Central memory CD8-positive, alpha-beta T cell (primary cell): ENCODE measurements at places on chromosomes 13 and 19.

GRCh38 chr13:94303644-94304174 lies 175.8 kb downstream of the DCT start:
- H3K4me3 ChIP-seq = no peak overlapping the region
- DNase-seq = no peak
- no peak overlapping the region for H3K27ac ChIP-seq
- H3K27me3 ChIP-seq = no peaks in the 10 kb centered on the region

DNA sequence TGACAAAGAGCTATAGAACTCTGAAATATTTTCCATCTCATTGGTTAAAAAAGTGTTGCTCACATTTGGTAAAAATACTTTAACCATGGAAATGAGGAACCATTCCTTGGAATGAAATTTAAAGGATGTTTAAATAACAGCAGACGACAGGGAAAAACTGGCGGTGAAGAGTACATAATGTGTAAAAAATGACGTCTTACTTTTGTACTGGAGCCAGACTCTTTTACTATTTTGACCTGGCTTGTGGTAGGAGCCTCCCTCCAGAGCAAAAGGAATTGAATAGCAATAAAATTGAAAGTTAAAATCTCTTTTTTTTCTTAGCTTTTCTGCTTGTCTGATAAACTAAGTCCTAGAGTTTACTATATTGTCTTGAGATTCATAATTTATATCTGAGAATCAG lies 426.2 kb upstream of the KLHL1 start:
- H3K27ac ChIP-seq = no peak overlapping the region
- peaks cover under 1% of the 10 kb centered on the region for H3K36me3 ChIP-seq
- H3K4me1 ChIP-seq = no peaks in the 10 kb centered on the region

- H3K36me3 ChIP-seq = no peaks in the 10 kb centered on the region
- no peaks in the 10 kb centered on the region for H3K4me1 ChIP-seq
- no peak overlapping the region for H3K4me3 ChIP-seq
- no peaks in the 10 kb centered on the region for H3K27me3 ChIP-seq
- no peak overlapping the region for H3K27ac ChIP-seq
- no peak for DNase-seq
Observed at GRCh38 chr13:53474878-53475277, 446.3 kb downstream of the OLFM4 start.

- no peaks in the 10 kb centered on the region for H3K4me1 ChIP-seq
- DNase-seq = no peak
- H3K27me3 ChIP-seq = no peaks in the 10 kb centered on the region
- H3K4me3 ChIP-seq = no peak overlapping the region
Observed at GRCh38 chr13:42486711-42487198, 87.2 kb upstream of the TNFSF11 start.

DNA sequence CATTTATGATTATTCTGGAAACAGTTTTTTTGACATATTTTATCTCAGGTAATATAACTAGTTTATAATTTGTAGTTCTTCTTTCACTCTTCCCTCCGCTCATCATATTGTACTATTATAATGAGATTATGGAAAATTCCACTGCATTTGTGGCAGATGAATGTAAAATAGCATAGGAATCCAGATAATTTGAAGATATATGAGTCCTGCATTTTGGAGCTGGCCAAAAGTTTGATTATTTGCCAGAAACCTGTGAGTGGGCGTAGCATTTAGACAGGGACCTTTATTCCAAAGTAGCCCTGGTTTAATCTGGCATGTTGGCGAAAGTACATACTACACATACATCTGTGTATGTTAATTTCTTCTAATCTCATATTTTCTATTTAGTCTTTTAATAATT lies 65.2 kb downstream of the FNDC3A start:
- H3K27ac ChIP-seq = no peak overlapping the region
- no peak for DNase-seq
- no peak overlapping the region for H3K4me3 ChIP-seq

DNA sequence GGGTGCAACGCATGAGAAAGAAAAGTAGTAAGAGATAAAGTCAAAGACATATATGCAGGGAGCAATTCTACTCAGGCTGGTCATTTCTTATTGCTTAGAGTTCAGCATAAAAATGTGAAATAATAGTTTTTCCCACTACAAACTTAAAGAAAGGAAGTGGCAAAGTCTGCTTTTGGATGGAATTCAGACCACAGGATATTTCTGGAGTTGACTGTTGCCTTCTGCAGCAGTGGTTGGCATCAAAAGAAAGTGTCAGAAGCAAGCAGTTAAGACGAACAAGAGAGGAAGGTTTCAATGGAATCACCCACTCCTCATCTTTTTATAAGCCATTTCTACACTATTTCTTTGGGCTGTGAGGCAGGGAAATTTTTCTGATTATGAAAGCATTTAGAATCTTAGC lies 36.2 kb upstream of the TRPC4 start:
- H3K36me3 ChIP-seq = no peaks in the 10 kb centered on the region
- H3K27me3 ChIP-seq = no peaks in the 10 kb centered on the region
- H3K27ac ChIP-seq = no peak overlapping the region
- no peak for DNase-seq

DNA sequence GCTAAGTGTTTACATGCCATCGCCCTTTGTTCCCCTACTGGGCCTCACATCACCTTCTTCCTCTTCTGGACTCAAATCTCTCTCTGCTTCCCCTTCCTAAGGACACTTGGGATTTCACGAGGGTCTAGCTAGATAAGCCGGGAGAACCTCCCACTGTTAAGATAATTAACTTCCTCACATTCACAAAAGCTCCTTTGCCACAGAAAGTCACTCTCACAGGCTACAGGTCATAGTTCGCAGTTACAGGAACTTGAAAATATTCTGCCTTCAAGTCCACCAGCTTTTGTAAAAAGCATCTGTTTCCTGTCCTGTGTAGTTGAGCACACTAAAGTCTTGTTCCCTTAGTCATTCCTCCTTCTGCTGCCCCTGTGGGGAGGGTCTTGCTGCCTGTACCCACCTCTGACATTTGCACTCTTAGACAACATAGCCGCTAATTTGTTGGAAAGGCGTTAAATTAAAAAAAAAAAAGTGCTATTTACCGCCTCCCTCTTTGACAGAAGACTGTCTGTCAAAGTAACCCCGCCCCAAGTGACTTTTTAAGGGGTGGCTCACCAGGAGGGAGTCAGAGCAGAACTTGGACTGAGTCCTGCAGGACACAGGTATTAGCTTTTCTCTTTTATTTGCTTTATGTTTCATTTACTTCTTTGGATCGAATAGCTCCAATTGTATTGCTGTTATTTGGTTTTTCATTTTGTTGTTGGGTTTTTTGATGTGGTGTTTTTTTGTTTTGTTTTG lies 26.8 kb upstream of the CEACAM21 start:
- H3K4me3 ChIP-seq = peak overlapping the region; percentile 98
- H3K27me3 ChIP-seq = no peaks in the 10 kb centered on the region
- H3K36me3 ChIP-seq = peaks cover 43% of the 10 kb centered on the region
- DNase-seq = no peak
- peaks cover 64% of the 10 kb centered on the region for H3K4me1 ChIP-seq
- H3K27ac ChIP-seq = peak overlapping the region; percentile 96

DNA sequence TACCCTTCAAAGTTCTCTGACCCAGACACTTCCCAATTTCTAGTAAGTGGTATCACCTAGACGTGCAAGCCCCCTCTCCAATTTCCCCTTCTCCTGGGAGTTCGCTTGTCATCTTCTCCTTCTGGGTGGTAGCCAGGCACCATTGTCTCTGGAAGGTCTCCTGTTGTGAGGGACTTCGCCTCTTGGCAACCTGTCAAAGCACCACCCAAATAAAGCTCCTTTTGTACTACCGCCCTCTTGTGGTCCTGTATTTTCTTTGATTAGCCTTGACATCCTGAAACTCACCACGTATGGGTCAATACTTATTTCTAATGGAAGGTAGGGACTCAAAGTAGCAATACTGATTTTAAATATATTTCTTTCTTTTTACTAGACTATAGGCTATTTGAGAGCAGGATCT lies 8.2 kb downstream of the GPC5 start:
- DNase-seq = no peak
- peaks cover 25% of the 10 kb centered on the region for H3K27me3 ChIP-seq

DNA sequence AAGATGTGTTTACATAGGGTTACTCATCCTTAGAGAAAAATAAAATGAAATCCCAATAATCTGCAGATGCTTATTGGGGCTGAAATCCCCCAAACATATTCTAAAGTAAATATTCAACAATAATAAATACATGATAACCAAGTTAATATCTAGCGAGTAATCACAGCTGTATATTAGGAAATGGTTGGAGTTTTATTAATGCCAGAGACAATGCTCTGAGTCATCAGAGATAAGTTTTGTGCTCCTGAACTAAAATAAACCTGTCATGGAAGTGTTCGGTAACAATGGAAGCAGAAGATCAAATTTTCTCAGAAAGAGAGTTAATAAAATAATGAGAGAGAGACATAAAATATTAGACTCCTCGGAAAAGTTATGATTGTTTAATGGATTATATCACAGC lies 31.4 kb downstream of the FLT1 start:
- H3K4me1 ChIP-seq = no peaks in the 10 kb centered on the region
- peaks cover 50% of the 10 kb centered on the region for H3K27me3 ChIP-seq
- DNase-seq = no peak
- H3K27ac ChIP-seq = no peak overlapping the region

- H3K27me3 ChIP-seq = peaks cover 8% of the 10 kb centered on the region
- DNase-seq = no peak
- peaks cover 5% of the 10 kb centered on the region for H3K36me3 ChIP-seq
- H3K4me3 ChIP-seq = no peak overlapping the region
- H3K27ac ChIP-seq = no peak overlapping the region
Observed at GRCh38 chr13:94329277-94329676, 150.2 kb downstream of the DCT start.

DNA sequence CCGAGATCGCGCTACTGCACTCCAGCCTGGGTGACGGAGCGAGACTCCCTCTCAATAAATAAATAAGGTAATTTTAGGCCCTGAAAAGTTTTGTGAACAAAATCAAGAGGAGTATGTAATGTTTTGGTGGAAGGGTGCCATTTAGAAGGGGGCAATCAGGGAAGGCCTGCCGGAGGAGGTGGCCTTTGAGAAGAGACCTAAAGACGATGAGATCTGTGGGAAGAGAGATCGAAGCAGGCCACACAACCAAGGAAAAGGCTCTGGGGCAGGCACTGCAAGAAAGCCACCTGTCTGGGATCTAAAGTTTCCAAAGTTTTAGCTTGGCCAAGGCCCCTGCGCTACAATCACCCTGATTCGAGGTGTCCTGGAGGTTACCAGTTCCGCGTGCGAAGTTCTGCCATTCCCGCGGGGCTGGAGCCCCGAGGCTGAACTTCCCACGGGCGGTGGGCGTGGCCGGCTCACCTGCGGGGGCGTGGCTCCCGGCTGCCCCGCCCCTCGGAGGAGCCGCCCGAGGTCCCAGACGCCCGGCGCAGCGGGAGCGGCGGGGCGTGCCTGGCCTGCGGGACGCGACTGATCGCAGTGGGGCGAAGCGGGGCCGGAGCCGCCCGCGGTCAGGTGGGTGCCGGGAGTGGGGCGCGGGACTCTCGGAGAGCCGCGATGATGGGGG lies at the start of gene KLC3:
Gene KLC3, plus strand, starts transcription at position 519 of the 667 bp plus-strand sequence. CDS start 4,792 bp downstream, outside the sequence.
- peaks cover 3% of the 10 kb centered on the region for H3K36me3 ChIP-seq
- H3K27me3 ChIP-seq = peaks cover 7% of the 10 kb centered on the region
- peaks cover 6% of the 10 kb centered on the region for H3K4me1 ChIP-seq
- peak within 1 kb of the TSS; percentile 64 for H3K4me3 ChIP-seq

DNA sequence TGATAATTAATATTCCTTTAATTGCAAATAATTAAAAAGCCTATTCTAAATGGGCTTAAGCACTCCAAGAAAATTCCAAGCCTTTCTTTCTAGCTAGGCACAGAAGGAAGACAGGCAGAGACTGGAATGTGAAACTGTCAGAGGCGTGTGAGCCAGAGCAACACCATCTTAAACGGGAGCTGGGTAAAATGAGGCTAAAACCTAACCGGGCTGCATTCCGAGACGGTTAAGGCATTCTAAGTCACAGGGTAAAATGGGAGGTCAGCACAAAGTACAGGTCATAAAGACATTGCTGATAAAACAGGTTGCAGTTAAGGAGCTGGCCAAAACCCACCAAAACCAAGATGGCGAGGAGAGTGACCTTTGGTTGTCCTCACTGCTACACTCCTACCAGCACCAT lies 300.4 kb downstream of the SLITRK6 start:
- H3K36me3 ChIP-seq = no peaks in the 10 kb centered on the region
- H3K27ac ChIP-seq = no peak overlapping the region
- H3K27me3 ChIP-seq = no peaks in the 10 kb centered on the region
- H3K4me1 ChIP-seq = no peaks in the 10 kb centered on the region
- no peak for DNase-seq

- DNase-seq = no peak
- no peaks in the 10 kb centered on the region for H3K4me1 ChIP-seq
- H3K27me3 ChIP-seq = no peaks in the 10 kb centered on the region
- H3K36me3 ChIP-seq = peaks cover 57% of the 10 kb centered on the region
Observed at GRCh38 chr13:72757792-72758535, 23.7 kb downstream of the DIS3 start.

DNA sequence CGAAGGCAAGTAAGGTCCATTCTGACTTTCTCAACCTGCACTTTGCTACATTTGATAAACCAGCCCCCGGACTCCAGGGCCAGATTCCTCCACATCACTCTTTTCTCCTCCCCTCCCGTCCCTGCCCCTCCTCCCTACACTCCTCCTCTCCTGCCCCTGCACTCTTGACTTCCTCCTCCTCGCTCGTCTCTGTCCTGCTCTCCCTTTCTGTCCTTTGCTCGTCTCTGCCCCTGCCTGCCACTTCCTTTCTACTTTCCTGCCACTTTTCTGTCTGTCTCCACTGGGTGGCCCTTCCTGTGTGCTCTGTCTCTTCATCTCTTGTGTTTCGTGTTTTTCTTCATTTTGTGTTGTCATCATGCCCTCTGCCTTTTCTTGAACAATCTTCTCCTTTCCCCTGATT lies 7.0 kb downstream of the U2AF2 start:
- peak overlapping the region; percentile 69 for H3K27ac ChIP-seq
- no peaks in the 10 kb centered on the region for H3K27me3 ChIP-seq
- DNase-seq = no peak
- no peak overlapping the region for H3K4me3 ChIP-seq

GRCh38 chr13:107217251-107217650 lies 649.3 kb upstream of the ARGLU1 start:
- no peaks in the 10 kb centered on the region for H3K27me3 ChIP-seq
- H3K27ac ChIP-seq = no peak overlapping the region
- DNase-seq = no peak
- H3K4me1 ChIP-seq = no peaks in the 10 kb centered on the region

DNA sequence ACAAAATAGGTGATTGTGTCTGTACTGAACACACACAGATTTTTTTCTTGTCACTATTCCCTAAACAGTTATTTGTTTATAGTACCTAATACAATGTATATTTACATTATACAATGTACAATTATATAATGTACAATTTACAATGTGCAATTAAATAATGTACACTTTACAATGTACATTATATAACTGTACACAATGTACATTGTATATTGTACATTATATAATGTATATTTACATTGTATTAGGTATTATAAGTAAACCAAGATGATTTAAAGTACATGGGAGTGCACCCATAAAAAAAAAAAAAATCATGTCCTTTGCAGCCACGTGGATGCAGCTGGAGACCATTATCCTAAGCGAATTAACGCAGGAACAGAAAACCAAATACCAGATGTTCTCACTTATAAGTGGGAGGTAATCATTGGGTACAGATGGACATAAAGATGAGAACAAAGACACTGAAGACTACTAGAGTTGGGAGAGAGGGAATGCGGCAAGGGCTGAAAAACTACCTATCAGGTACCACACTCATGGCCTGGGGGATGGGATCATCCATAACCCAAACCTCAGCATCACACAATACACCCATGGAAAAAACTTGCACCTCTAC lies 68.1 kb downstream of the ABCC4 start:
- no peak for DNase-seq
- no peak overlapping the region for H3K4me3 ChIP-seq
- no peak overlapping the region for H3K27ac ChIP-seq
